ENCODE measurements at places on chromosomes 3 and 15. TPM values are rescaled to one million over a fixed set of nuclear protein-coding genes. Genes with fewer than 3 reads are reported as not detected.

GRCh38 chr15:74311734-74312444 lies 55.6 kb downstream of the CYP11A1 start:
- no peak for DNase-seq

- DNase-seq: no peak
Measured at GRCh38 chr3:194121891-194122631, 13.9 kb upstream of the HES1 start.

DNA sequence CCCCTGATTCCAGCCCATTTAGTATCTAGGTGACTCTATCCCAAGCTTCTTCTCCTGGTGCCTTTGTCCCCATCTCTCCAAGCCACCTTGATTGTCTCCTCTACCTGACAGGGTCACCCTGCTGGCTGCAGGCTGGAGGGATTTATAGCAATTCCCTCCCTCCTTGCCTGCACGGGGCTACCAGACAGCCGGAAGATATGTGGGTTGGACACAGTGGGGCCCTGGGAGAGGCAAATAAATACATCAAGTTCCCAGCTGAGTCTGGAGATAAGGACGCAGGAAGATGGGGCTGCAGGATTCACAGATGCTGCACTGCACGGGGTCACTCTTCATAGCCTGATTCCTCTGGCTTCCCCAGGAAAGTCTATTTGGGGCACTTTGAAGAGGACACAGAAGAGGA lies 9.3 kb upstream of the ISLR2 start:
- DNase-seq: no peak

DNA sequence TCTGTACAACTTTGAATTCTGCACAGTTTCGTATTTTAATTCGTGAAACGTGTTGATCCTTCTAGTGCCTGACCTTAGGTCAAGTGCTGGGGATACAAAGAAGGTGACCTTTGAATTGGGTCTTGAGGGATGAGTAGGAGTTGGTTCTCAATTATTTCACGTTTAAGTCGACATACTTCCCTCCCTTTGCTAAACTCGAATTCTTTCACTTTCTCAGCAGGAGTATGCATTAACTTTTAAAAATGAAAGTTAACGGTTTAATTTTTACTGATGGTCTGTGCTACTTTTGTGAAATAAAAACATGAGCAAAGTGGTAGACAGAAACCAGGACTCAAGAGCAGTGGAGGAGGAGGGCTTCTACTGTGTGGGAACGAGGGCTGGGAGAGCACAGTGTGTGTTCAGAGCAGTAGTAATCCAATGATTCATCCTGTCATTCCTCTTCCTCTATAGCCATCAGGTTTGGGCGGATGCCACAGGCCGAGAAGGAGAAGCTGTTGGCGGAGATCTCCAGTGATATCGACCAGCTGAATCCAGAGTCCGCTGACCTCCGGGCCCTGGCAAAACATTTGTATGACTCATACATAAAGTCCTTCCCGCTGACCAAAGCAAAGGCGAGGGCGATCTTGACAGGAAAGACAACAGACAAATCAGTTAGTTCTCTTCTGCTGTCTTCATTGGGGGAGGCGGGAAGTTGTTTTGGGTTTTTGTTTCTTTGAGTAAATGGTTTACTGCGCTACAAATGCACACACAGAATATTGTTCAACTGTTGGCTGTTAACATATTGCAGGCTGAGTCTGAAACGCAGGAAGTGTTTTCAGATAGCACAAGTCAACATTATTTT lies 78.6 kb upstream of the TSEN2 start:
- no peak for DNase-seq

DNA sequence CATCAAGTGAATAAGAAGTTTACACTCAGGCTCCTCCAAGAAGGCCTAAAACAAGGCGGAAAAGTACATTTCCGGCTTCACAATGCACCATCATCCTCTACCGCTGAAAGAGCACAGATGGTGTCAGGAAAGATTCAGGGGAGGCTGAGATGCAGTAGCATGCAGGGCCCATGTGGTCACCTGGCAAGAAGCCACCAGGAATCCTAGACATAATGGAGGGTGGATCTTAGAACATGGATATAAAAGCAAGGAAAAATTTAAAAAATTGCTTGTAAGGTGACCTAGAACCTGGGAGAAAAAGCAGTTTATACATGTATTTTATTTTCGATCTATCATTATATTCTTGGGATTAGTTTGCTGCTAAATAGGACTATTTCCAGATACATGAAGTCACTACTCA lies 21.9 kb upstream of the OTOL1 start:
- DNase-seq: no peak

Gene GALNT15
- total RNA-seq: not detected

Gene CYB561D2
- total RNA-seq: 14.3 TPM

Measured in activated CD4-positive, alpha-beta T cell treated with anti-CD3 and anti-CD28 coated beads for 36 hours (primary cell).